ENCODE measurements at places on chromosomes 13 and 19. TPM values are rescaled to one million over a fixed set of nuclear protein-coding genes. Genes with fewer than 3 reads are reported as not detected.

Gene TPTE2
- total RNA-seq = not detected

Gene CHST8
- total RNA-seq = not detected

Gene MAMSTR
- 0.55 TPM for total RNA-seq

Gene MAST1
- 0.28 TPM for total RNA-seq

Gene IL4I1
- 2.1 TPM for total RNA-seq

Gene HCST
- total RNA-seq = 1.2 TPM

Gene CLEC4M
- total RNA-seq = not detected

Gene TMC4
- under 0.01 TPM for total RNA-seq

Gene P2RY11
- 5.5 TPM for total RNA-seq

Gene IFNL1
- not detected for total RNA-seq

Gene CCNA1
- total RNA-seq = 1.2 TPM

Gene KLK4
- total RNA-seq = not detected

Gene ZNF850
- total RNA-seq = 7.5 TPM

Gene INSL3
- total RNA-seq = not detected

Gene ZNF613
- total RNA-seq = 8.0 TPM

Gene CCDC8
- 25.0 TPM for total RNA-seq

Gene KIRREL2
- 0.05 TPM for total RNA-seq

Data from smooth muscle cell of the umbilical artery (primary cell).